ENCODE measurements at places on chromosomes 2 and 18.

- no peak for DNase-seq
Observed at GRCh38 chr18:58495634-58496033, 133.3 kb downstream of the ALPK2 start.

GRCh38 chr2:216507220-216508160 lies 8.8 kb downstream of the RPL37A start:
- no peak for DNase-seq

GRCh38 chr18:35289727-35290093 lies 319 bp downstream of the ZSCAN30 start:
- DNase-seq: peak; percentile 32

GRCh38 chr18:79754831-79755351 lies 42.8 kb upstream of the KCNG2 start:
- DNase-seq: no peak

GRCh38 chr18:58699551-58699950 lies 28.3 kb downstream of the MALT1 start:
- no peak for DNase-seq

Measured in NCI-H2081 (cell line).